ENCODE measurements at places on chromosomes 6 and 20.

DNA sequence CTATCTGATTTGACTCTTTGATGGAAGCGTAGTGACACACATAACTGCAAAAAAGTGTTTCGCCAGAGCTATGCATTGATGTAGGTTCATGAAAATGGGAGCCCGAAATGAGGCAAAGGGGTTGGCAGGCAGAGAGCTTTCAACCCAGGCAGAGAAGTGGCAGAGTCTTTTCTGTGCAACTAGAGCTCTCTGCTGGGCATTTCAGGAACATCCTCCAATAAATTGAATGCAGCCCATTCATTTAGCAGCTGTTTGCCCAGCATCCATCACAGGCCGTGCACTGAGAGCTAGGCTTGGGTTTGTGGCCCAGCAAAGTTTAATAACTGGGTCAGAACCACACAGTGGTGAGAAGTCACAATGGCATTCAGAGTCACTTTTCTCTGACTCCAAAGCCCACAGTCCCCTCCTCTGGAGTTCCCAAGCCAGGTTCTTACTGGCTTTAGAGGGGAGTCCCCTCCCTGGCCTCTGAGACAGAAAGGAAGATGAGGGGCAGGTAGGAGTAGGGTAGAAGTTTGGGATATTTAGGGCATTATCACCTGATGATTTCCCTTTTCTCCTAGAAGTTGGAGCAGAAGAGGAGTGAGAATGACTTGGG, 31.8 kb upstream of the ELMO2 start:
- peak; percentile 12 for DNase-seq

DNA sequence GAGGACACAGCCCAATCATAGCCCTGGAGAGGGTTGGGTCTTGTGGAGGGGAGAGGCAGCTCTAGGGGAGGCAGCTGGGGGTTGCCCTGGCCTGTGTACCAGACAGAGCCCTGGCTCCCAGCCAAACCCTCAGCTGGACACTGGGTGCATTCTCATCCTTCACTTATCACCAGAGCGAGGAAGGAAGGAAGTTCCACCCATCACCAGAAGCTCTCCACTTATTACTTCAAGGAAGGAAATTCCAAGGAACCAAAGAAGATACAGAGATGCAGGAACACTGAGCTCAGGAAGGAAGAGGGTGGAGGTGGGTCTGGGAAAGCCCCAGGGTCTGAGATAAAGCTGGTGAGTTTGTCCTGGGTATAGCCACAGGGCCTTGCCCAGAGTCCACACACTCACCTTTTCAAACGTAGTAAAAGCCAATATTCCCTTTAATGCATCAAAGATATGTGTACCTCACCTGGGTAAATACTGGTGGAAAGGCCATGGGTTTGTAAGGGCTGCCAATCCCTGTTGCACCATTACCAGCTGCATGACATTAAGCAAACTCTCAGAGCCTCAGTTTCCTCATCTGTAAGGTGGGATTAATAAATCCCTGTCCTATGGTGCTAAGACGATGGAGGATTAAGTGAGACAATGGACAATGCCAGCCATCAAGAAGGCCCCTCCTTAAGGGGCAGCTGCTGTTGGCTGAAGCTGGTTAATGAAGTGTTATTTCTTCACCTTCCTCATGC, 109.7 kb upstream of the NAA20 start:
- DNase-seq = no peak

DNA sequence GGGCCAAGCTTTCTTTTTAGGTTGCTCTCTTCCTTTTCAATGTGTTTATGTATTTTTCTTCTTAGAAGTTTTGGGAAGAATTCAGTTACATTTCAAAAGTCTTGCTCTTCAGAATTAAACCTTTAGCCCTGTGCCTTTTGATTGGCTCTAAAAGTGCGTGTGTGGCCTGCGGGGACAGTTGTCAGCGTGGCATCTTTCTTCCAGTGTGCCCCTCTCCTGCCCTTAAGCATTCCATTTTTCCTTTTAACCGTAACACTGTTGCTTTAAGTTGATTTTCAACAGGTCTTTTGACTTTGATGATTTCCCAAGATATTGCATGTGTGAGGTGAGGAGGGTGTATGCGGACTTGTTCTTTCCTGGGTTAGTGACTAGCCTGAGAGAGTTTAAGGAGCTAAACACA, 999.1 kb upstream of the FLRT3 start:
- no peak for DNase-seq

DNA sequence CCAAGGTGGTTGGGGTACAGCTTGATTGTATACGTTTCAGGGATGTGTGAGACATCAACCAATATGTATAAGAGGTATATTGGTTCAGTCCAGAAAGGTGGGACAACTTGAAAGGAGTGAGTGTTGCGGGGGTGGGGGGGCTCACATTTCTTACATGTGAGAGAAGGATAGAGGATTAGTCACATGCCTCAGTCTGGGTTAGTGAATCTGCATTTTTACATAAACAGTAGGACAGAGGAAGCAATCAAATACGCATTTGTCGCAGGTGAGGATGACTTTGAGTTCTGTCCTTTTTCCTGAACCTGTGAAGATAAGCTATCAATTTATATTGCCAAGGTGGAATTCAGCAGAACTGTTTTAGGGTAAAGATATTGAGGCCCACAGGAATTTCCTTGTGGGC, 42.1 kb upstream of the TBC1D32 start:
- DNase-seq = no peak

DNA sequence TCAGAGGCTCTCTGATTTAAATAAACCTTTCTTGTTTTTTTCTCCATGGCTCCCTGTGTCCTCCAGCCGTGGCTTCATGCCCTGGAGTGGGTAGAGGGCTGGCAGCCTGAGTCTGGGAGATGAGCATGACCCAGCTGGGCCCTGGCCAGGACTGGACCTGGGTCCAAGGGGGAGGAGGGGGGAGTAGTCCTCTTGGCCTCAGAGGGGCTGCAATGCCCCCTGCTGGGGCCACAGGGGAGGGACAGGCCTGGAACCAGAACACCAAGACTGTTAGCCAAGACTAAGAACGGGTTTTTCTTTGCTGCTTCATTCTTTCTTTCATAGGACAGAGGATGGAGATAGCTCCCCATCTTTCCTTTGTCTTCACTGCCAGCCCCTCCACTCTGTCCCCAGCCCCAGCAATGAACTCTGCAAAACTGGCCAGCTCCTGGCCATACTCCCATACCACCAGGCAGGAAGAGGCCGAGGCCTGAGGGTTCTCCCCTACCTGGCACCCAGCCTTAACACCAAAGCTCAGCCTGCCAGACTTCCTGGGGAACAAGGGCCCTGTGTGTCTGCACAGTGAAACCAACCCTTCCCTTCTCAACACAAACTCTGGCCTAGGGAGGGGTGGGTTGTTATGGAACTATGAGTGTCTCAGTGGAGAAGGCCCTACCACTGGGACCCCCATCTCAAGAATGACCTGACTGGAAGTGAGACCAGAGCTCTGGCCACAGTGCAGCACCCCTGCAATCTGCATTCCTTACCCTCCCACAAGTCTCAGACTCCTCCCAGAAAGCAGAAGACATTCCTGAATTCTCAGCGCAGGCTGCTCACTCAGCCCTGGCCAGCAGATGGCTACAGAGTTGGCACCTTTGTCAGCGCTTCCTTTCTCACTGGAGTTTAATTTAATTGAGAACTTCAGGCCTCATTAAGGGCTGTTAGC, 11.0 kb downstream of the SLC29A1 start:
- DNase-seq = no peak

GRCh38 chr6:55014321-55015088, 159.8 kb upstream of the HCRTR2 start:
- no peak for DNase-seq

- DNase-seq = peak; percentile 46
Observed at GRCh38 chr20:62642666-62643520, 590 bp downstream of the SLCO4A1 start.

GRCh38 chr6:107819217-107819616, 4.9 kb downstream of the SCML4 start:
- DNase-seq = peak; percentile 78

DNA sequence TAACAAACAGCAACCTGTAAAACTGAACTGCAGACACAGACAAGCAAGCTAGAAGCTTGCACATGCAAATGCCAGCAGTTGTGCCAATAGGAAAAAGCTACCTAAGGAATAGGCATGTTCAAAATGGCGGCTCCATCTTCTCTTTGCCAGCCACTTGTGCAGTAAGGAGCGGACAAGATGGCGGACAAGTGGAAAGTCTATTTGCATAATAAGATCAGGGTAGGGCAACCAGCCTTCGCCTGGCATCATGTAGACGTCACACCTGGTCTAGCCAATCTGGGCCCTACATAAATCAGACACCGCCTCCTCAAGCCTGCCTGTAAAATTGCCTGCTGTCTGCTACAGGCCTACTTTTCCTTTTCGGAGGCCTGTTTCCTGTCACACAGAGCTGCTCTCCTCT, 18.0 kb downstream of the C6orf52 start:
- DNase-seq = no peak

DNA sequence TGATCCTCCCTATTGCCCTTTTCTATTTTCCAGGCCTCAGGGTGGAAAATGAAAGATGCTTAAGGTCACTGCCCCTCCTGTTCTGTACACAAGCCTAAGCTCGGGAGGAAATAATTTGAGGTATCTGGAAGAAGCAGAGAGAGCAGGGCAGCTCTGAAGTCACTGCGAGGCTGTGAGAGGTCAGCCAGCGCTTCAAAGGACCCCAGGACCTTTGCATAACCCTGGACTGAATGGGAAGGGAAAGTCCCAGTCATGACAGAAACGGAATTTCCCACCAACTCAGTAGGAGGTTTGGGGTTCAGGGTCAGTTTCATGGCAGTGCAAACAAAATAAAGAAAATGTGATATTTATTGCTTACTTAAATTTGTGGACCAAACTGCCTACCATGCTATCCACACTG, 58.1 kb downstream of the LRFN2 start:
- DNase-seq = no peak

- DNase-seq = no peak
Observed at GRCh38 chr20:36399147-36399968, 93.2 kb downstream of the DLGAP4 start.

GRCh38 chr20:42082611-42083010, 464.4 kb upstream of the CHD6 start:
- no peak for DNase-seq

DNA sequence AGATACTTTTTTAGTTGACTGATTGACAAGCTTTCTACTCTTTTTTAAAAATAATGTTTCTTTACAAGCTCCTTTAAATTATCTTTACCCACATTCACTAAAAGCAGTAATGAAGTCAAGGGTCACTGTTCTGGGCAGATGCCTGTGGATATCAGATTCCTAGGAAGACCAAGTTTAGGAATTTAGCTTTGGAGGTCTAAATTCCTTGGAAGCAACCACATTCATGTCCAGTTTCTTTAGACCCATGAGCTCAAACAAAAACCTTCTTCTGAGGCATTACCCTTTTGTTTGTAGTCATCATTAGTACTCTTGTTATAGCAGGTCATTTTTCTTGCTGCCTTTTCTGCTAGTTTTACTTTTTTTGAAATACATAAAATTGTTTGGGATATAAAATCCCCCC, 462.9 kb upstream of the JAG1 start:
- DNase-seq = no peak

- DNase-seq = no peak
Observed at GRCh38 chr6:110359556-110359955, 1.4 kb upstream of the METTL24 start.

GRCh38 chr6:88472851-88473525, 306.8 kb upstream of the CNR1 start:
- DNase-seq = no peak

DNA sequence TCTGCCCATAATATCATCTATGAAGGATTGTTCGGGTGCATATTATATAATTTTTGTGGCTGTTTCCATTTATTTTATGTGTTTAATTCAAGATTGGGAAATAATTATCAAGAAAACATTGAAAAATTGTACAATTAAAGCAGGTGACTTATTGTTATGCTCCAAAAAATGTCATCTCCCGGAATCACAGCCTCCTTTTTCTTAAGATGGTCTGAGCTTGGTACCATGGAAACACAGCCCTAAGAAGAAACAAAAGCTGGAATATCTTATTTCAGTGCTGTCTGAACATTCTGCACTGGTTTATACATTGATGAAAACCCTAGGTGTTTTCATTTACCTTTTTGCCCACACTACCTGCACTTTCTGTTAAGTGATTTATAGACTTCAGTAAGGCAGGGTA, 367.2 kb downstream of the ARHGAP18 start:
- DNase-seq = no peak

DNA sequence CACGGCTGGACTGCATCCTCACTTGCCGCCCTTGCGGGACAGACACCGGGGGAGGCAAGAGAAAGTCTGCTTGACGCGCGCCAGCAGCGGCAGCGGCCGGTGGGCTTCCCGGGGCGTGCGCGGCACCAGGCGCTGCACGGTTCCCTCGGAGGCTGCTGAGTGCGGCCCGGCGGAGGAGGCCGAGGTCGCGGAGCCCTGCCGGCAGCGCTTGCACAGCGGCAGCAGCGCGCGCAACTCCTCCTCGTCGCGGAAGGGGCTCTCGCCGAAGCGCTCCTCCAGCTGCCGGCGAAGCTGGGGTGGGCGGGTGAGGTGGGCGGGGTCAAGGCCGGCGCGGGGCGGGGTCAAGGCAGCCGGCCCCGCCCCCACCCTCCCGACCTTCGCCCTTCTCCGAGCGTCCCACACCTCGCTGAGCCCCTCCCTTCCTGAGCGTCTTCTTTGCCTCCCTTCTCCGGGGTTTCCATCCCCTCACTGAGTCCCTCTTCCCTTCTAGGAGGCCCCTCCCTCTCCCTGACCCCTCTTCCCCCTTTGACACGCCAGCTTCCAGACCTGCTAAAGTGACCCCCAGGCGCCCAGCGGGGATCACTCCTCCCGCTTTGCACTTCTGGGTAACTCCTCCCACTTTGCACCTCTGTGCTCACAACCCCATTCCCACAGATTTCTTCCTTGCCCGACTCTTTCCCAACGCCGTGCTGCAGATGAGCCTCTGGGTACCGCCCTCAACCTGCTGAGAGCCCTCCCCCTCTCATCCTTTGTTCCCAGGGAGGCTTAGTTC, 8.8 kb downstream of the DUSP15 start:
- peak; percentile 59 for DNase-seq

DNA sequence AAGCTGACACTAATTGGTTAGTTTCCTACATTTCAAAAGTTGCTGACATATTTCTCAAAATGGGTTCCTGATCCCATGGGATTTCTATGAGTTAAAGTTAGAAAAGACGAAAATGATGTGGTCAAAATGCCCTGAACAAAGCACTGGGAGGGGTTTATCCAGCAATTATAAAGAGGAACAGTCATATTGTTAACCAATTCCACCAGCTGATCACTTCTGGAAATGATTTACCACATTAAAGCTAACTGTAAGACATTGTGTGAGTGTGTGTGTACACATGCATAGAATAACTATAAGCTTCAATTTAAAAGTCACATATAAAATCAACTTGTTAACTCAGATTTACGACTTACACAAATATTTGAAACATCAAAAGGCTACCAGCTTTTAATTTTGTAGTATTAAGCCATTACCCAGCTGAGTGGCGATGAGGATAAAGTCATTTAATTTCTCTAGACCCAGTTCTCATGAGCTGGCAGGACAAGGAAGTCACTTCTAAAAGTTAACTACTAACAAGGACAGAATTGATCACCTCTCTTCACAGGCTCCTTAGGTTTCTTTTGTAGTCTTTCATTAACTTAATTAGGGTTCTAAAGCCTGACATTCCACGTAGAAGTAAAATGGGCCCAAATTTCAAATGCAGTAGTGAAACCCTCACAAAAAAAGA, 40.4 kb downstream of the MAN1A1 start:
- no peak for DNase-seq

GRCh38 chr6:162463576-162463975, 264.0 kb downstream of the PRKN start:
- no peak for DNase-seq

GRCh38 chr6:142112451-142113061, 20.2 kb upstream of the GJE1 start:
- DNase-seq = peak; percentile 59

Data from CD4-positive, alpha-beta T cell treated with Interleukin-4 for 4 hours (primary cell).